ENCODE measurements at places on chromosomes 11 and 22.

GRCh38 chr11:117382746-117383145, 55.1 kb downstream of the CEP164 start:
- DNase-seq, result no peak

DNA sequence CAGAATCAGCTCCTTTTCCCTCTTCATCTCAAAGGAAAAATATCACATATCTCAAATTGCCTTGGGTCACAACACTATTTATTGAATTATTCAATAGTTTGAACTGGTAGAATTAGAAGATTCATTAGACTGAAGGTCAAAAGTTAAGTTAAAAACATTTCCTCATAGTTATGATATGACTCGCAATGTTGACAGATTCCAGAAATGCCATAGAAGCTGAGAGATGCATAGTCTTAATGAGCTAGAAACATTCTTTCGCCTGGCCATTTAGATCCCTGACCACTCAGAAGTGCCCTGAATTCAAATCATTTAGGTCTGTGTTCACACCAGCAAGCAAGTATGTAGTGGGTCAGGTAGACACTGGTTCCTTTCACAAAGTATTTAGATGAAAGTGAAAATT, 44.4 kb downstream of the FAT3 start:
- DNase-seq, result no peak

GRCh38 chr11:118658429-118659313, 20.8 kb downstream of the TREH start:
- DNase-seq, result no peak

GRCh38 chr22:46843821-46844255, 81.4 kb downstream of the TBC1D22A start:
- DNase-seq, result no peak

DNA sequence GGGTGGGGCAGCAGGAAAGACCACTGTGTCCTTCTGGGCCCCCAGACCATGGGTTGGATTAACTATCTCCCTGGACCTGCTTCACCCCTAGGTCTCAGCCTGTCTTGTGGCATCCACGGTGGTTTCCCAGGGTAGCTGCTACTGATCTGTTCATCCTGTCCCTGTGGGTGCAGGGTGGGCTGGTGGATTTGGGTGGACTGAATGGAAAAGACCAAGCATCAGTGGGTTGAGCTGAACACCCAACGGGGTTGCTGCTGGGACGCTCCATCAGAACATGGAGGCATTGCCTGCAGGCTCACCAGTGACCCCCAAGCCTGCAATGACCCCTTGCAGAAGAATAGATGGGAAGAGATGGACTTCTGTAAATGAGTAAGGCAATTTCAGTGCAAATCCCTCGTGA, 812.1 kb downstream of the TBC1D22A start:
- DNase-seq, result no peak

GRCh38 chr11:67391304-67392182, at the start of gene RAD9A:
Gene RAD9A (plus strand): TSS chr11:67391986. CDS start chr11:67392045, 59 bp downstream.
- DNase-seq, result peak; percentile 82

DNA sequence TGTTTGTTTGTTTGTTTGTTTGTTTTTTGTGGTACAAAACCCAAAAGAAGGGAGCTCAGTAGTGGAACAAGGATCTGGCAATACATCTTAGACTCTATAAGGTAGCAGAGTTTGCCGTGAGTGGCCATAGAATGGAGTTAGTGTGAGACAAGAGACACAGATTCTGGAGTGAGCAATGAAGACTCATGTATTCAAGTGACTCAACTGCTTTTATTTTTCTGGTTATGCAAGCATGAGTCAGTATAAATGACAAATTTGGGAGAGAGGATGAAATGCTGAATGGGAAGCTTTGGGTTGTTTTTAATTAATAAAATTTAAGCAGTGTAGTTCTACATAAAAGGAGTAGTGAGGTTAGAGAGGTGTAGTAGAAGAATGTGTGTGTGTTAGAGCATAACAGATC, 143.6 kb upstream of the ANO5 start:
- DNase-seq, result no peak

DNA sequence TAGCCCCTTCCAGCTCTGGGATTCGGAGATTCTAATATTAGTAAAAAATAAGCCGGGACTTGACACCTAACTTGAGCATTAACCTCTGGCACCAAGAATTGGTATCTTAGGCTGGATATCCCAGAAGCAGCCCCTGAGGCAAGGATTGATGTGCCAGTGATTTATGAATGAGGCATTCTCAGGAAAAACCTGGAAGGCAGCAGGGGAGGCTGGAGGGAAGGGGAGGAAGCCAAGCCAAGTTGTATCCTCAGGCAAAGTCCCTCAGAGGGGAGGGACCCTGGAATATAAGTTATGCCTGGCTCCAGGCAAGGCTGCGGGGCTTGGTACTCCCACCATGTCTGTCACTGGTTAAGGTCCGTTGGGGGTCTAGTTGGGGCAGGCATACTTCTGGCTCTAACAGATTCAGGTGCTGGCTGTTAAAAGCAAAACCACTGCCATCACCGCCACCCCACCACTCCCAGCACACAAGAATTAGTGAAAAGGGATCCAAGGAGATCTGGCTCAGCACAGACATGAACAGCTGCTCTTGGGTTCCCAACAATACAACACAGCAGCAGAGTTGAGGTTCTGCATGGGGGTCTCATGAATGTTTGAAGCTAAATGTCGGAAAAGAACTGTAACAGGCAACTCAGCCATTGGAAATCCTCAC, 29.8 kb downstream of the LMO2 start:
- no peak for DNase-seq

- no peak for DNase-seq
Measured at GRCh38 chr11:125375146-125375545, 120.9 kb downstream of the FEZ1 start.

GRCh38 chr11:72773291-72773690, 20.6 kb downstream of the STARD10 start:
- no peak for DNase-seq

GRCh38 chr11:93846411-93846810, 4.0 kb downstream of the VSTM5 start:
- DNase-seq, result no peak
